ENCODE measurements at places on chromosomes 2 and 18. TPM values are rescaled to one million over a fixed set of nuclear protein-coding genes. Genes with fewer than 3 reads are reported as not detected.

GRCh38 chr2:18659915-18660314 lies 70.5 kb upstream of the NT5C1B start:
- H3K36me3 ChIP-seq = no peaks in the 10 kb centered on the region
- DNase-seq = no peak
- H3K27me3 ChIP-seq = no peaks in the 10 kb centered on the region
- H3K27ac ChIP-seq = no peak overlapping the region
- no peaks in the 10 kb centered on the region for H3K4me1 ChIP-seq

- no peak overlapping the region for H3K27ac ChIP-seq
- H3K27me3 ChIP-seq = no peaks in the 10 kb centered on the region
- no peaks in the 10 kb centered on the region for H3K36me3 ChIP-seq
- no peak for DNase-seq
- no peak overlapping the region for H3K4me3 ChIP-seq
- peaks cover 4% of the 10 kb centered on the region for H3K4me1 ChIP-seq
These were observed 14.4 kb downstream of the FBXO41 start for GRCh38 chr2:73269686-73270465.

DNA sequence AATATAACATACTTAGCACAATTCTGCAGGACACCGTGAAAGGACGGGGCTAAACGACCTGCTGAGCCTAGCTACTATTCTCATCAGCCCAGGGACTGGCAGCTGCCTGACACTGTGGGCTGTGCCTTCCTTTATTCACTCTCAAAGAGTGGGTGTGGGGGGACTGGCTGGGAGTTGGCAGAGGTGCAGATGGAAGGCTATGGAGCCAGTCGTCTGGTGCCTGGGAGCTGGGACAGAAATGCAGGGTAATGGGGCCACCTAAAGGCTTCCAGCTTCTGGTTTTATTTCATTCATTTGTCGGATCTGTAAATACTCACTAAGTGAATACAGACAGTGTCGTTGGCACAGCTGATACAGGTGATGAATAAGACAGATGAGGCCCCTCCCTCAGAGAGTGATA lies 56.0 kb upstream of the NFU1 start:
- no peaks in the 10 kb centered on the region for H3K4me1 ChIP-seq
- no peak overlapping the region for H3K4me3 ChIP-seq
- DNase-seq = no peak
- H3K27me3 ChIP-seq = no peaks in the 10 kb centered on the region
- H3K36me3 ChIP-seq = no peaks in the 10 kb centered on the region

DNA sequence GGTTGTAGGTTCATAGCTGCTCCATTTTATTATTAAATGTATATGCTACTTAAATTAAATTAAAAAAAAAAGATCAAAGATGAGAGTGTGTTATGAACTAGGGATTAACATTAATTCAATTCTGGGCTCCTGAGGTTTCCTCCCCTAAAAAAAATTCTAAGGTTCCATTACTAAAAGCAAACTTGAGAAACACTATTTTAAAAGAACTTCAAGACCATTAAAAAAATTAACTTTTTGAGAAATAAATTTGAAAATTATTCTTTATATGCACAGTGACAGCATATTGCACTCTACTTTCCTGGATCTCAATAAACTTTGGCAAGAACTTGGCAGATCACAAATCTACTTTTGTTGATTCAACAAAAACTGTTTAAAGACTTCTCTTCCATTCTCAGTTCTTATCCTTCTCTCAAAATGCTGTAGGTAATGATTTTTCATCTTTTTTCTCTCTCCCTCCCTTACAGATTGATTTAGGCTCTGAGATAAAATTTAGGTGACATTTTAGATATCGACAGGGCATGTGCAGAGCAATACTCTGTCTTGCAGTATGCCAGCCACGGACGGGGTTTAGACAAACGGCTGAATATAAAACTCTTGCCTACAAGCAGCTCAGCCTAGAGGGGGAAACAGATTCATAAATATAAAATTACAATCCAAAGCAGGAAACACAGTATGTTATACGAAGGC lies 592 bp upstream of the MARS2 start:
- peak overlapping the region; percentile 86 for H3K4me3 ChIP-seq
- no peaks in the 10 kb centered on the region for H3K27me3 ChIP-seq
- peak overlapping the region; percentile 80 for H3K27ac ChIP-seq

DNA sequence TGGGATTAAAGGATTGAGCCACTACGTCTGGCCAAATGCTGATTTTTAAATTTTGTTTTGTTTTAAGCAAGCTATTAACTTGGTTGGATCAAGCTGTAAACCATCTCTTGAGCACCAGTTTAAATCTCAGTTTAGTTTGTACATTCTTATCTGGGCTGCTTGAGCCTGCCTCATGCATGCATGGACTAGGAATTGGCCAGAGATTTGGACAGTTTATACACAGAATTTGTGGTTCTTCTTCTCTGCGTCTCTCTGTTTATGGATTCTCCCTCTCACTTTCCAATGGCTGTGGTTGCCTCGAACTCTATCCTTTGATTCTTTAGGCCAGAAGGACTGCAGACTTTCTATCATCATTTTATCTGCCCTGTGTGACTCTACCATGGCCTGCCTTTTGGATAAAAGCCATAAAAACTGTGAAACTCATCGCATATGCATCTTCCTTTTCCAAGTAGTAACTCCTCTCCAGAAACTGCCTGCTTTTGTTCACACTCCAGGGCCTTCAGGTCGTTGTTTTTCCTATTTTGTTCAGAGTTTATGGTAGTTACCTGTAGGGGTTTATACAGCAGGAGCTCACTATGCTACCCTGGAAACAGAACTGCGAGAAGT lies 32.5 kb upstream of the PLB1 start:
- no peaks in the 10 kb centered on the region for H3K27me3 ChIP-seq
- H3K27ac ChIP-seq = no peak overlapping the region
- H3K4me3 ChIP-seq = no peak overlapping the region

DNA sequence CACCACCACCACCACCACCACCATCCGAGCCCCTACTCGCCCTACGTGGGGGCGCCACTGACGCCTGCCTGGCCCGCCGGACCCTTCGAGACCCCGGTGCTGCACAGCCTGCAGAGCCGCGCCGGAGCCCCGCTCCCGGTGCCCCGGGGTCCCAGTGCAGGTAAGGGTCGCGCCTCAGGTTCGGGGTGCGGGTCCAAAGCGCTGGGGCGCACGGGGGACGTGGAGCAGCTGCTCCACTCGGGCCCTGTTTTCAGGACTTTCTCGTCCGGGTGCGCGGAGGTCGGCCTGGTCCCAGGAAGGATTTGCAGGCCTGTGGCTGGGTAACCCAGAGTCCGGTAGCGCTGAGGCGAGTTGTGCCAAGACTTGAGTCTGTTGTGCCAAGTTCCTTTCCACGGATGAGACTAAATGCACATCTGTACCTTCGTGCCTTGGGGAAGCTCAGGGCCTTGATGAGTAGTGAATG lies 2.8 kb downstream of the GATA6 start:
- no peak for DNase-seq
- H3K36me3 ChIP-seq = peaks cover 13% of the 10 kb centered on the region
- H3K27ac ChIP-seq = peak overlapping the region; percentile 70
- H3K4me1 ChIP-seq = peaks cover 37% of the 10 kb centered on the region
- H3K4me3 ChIP-seq = no peak overlapping the region
- no peaks in the 10 kb centered on the region for H3K27me3 ChIP-seq

PROC gene
- 305 TPM for polyA plus RNA-seq

ACOXL gene
- 0.07 TPM for polyA plus RNA-seq

DNA sequence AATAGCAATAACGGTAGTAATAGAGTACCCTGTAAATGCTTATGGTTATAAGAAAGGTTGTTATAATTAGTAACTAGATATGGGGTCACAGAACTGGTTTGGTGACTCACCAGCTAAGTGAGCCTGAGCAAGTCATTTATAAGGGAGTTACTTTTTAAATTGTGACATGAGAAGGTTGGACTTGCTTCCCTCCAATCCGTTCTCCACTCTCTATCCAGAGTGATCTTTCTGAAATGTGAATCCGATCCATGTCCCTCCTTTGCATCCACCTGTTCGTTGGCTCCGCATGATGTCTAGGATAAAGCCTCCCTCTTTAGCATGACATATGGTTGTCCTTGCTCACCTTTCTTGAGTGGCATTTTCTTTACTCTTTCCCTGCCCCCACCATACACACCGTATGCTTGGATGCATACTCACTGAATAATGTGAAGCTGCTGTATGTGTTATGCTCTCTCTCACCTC lies 83.1 kb downstream of the CDC42EP3 start:
- no peak overlapping the region for H3K27ac ChIP-seq
- no peaks in the 10 kb centered on the region for H3K4me1 ChIP-seq
- H3K4me3 ChIP-seq = no peak overlapping the region
- DNase-seq = no peak
- H3K27me3 ChIP-seq = no peaks in the 10 kb centered on the region

- H3K27ac ChIP-seq = no peak overlapping the region
- no peaks in the 10 kb centered on the region for H3K4me1 ChIP-seq
- no peaks in the 10 kb centered on the region for H3K27me3 ChIP-seq
- no peak for DNase-seq
- H3K36me3 ChIP-seq = no peaks in the 10 kb centered on the region
These were observed 15.3 kb upstream of the RGPD4 start for GRCh38 chr2:107811411-107811810.

DNA sequence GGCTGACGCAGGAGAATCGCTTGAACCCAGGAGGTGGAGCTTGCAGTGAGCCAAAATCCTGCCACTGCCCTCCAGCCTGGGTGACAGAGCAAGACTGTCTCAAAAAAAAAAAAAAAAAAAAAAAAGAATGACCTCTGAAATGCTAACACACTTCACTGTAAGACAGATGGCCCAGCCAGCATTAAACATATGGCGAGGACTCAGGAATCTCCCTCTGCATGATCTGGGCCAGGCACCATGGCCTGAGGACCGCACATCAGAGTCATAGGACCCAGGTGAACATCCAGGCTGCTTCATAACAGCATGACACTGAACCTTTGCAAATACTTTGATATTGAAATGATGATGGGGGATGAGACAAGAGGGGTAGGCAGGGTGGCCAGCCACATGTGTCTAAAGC lies 56.1 kb upstream of the DNMT3A start:
- H3K4me1 ChIP-seq = no peaks in the 10 kb centered on the region
- no peak for DNase-seq
- H3K27ac ChIP-seq = no peak overlapping the region
- H3K36me3 ChIP-seq = no peaks in the 10 kb centered on the region
- H3K4me3 ChIP-seq = no peak overlapping the region

GRCh38 chr2:71613953-71614925 lies 160.9 kb downstream of the DYSF start:
- no peak overlapping the region for H3K4me3 ChIP-seq
- DNase-seq = peak; percentile 30
- H3K36me3 ChIP-seq = peaks cover 13% of the 10 kb centered on the region
- H3K27ac ChIP-seq = no peak overlapping the region
- H3K4me1 ChIP-seq = peaks cover 3% of the 10 kb centered on the region

DNA sequence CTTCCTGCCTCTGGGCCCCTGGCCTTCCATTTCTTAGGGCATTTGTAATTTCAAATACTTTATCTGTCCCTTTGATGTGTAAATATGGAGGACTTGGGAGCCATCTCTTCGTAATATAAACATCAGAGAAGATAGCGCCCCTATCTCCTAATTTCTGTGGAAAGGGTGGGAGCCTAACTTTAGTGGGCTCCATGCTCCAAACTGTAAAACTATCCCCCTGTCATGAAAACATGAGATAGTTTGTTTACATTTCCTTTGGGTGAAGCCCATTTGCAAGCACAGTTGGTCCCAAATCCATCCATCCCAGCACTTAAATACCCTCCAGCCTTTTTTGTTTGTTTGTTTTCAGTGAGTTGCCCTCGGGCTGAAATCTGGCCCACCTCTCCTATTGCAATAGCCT lies 782.6 kb upstream of the FSHR start:
- H3K4me3 ChIP-seq = no peak overlapping the region
- no peaks in the 10 kb centered on the region for H3K4me1 ChIP-seq
- no peaks in the 10 kb centered on the region for H3K27me3 ChIP-seq

DNA sequence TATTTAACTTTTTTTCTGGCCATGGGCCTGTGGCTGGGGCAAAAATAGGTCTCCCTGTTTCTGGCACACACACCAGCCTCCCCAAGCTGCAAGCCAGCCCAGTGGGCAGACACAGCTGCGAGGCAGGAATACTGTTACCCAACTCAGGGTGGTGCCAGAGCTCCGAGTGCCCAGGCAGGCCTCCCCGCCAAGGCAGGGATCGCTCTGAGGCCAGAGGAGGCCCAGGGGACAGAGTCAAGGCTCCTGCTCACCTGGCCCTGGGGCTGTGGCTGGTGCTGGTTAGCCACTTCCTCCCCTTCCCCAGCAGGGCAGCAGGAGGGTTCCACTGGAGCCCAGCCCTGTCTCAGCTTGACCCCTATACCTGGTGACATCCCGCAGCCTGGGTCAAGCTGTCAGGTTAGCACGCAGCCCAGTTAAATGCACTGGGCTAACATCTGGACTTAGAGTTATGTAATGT lies 67.1 kb upstream of the EPAS1 start:
- peak overlapping the region; percentile 63 for H3K27ac ChIP-seq
- H3K4me3 ChIP-seq = no peak overlapping the region
- no peaks in the 10 kb centered on the region for H3K27me3 ChIP-seq
- DNase-seq = no peak

POTEI gene
- polyA plus RNA-seq = not detected

MAP3K19 gene
- not detected for polyA plus RNA-seq

DNA sequence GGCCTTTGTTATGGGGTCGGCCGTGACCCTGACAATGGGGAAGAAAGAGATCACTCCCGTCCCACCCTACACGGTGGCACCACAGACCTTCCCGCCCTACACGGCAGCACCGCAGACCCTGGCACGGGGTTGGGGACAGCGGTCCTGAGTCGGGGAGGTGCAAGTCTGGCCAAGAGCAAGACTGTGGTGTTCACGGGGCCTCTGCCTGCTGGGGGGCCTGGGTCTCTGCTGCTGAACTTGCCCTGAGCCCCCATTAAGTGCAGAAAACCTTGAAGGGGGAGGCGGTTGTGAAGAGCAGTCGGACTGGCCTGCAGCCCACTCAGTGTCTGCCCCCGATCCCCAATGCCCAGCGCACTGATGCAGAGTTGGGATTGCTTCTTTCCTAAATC lies 75.9 kb downstream of the SLC66A2 start:
- H3K4me1 ChIP-seq = no peaks in the 10 kb centered on the region
- H3K27ac ChIP-seq = no peak overlapping the region

DNA sequence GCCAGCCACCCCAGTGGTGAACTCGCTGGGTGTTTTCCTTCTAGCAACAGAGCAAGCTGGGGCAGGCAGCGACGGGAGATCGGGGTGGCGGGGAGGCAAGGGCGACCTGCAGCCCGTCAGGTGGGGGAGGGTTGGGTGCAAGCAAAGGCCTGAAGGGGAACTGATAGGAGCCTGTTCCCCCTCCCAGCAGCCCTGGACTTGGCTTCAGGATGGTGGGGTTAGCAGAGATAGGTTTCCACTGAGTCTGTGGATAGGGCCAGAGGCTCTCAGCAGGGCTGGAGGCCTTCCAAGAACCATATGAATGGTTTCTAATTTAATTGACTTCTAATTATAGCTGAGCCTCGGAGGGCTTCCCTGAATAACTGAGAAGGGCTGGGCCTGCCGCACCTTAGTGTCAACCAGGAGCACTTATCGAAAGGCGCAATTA lies 55.3 kb downstream of the EDAR start:
- no peaks in the 10 kb centered on the region for H3K36me3 ChIP-seq
- H3K4me1 ChIP-seq = no peaks in the 10 kb centered on the region
- no peak overlapping the region for H3K4me3 ChIP-seq
- H3K27ac ChIP-seq = no peak overlapping the region
- H3K27me3 ChIP-seq = no peaks in the 10 kb centered on the region

- H3K36me3 ChIP-seq = no peaks in the 10 kb centered on the region
- no peak overlapping the region for H3K27ac ChIP-seq
- DNase-seq = no peak
- no peaks in the 10 kb centered on the region for H3K27me3 ChIP-seq
- H3K4me3 ChIP-seq = no peak overlapping the region
- no peaks in the 10 kb centered on the region for H3K4me1 ChIP-seq
These were observed 75.6 kb upstream of the EPB41L3 start for GRCh38 chr18:5619376-5619775.

IL1A gene
- not detected for polyA plus RNA-seq

UGT1A10 gene
- polyA plus RNA-seq = not detected

- H3K36me3 ChIP-seq = no peaks in the 10 kb centered on the region
- H3K27ac ChIP-seq = no peak overlapping the region
- DNase-seq = no peak
- no peaks in the 10 kb centered on the region for H3K4me1 ChIP-seq
- H3K4me3 ChIP-seq = no peak overlapping the region
These were observed 162.6 kb upstream of the FN1 start for GRCh38 chr2:215598376-215598975.

Data from liver (tissue), 10 donors.